ENCODE measurements at places on chromosomes 1 and 21.

- no peak for DNase-seq
These were observed 296.1 kb upstream of the SGIP1 start for GRCh38 chr1:66237722-66238479.

DNA sequence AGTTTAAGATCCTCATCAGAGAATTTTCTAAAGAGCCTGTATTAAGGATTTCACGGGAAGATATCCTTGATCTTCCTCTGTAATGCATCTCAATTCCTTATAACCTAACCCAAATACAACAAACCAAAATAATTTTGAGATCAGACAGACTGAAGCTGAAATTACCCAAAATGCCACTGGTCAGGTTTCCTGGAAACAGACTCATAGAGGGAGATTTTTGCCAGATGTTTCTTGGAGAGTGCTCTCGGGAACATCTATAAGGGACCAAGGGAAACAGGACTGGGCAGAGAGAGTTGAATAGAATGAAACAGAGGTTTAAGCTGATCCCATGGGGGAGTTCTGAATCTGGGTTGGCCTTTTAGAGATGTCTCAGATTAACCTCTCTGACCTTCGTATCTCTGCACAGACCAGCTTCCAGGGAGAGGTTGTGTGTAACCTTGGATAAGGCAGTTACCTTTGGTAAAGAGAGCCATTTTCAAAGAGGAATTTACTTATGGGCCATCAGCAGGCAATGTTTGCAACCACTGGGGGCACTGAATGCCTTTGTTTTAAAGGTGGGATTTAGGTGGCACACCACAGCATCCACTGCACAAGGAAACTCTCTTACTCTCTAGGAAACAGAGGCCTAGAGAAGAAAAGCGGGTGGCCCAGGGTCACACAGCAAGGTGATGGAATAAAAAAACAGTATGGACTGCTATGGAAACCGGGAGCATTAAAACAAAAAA is 130.8 kb upstream of the SGIP1 start:
- no peak for DNase-seq

- DNase-seq: no peak
These were observed 21.5 kb upstream of the SLC2A1 start for GRCh38 chr1:42979896-42980800.

DNA sequence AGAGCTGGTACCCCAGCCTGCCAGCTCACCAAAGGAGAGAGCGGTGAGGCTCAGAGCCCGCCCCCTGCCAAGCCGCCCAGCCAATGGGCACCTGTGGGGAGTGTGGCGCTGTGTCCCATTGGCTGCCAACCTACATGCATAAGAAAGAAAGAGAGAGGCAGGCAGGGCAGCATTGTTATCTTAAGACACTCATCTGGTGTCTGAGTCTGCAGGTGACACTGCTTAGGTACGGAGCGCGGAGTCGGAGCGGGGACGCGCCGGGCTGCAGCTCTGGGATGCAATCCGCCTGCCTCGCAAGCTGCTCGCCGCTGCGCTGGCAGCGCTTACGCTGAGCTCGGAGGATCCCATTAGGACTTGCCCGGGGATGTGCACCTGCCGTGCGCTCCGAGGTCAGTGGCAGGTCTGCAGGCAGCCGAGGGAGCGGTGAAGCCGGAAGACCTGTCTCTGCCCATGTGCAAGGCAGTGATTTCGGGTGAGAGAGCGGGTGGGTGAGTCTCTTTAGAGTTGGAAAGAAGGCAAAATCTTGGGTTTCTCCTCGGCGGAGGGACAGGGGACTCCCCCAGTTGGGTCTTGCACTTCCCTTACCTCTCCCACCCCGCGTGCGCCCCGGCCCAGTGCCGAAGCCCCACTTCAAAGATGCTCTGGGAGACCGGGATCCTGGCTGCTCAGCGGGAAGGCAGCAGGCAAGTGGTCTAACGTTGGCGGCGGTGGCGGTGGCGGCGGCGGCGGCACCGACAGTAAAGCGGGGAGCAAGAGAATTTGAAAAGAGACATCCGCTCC is at the start of gene BRINP2:
BRINP2 (plus strand) TSS at position 203 of the 780 bp plus-strand sequence. CDS start 58,919 bp downstream, outside the sequence.
- DNase-seq: no peak

DNA sequence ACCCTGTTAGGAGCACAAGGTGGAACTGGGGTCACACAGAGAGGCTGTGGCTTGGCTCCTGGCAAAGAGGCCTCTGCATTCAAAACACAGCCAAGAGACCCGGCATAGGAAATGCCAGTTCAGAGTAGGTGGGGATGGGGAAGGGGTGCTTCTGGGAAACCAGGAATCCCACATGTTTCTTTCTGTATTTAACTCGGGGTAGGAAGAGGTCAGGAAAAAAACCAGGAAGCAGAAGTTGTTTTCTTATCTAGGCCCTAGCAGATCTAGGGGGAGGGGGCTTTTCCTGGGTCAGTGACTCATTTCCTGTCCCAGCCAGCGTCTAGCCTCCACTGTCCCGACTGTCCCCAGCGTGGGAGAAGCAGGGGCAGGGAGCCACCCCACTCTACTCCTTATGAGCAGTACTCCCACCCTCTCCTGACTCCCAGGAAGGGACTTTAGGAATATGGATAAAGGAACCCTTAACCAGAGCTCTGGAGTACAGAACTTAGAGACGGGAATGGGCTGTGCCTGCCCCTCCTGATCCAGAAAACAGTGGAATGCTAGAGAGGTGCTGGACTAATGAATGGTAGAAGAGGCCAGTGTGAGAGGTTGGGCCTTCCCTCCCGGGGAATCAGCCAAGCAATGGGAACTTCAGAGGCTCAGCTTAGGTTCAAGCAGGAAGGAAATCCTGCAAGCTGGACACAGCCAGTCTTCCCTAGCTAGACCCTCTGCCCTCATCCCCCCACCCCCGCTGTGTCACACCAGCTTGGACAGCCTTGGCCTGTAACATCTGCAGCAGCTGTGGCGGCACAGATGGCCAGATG is 5.7 kb downstream of the FHL3 start:
- no peak for DNase-seq

GRCh38 chr1:77193951-77194350 is 25.3 kb downstream of the PIGK start:
- DNase-seq: no peak

- no peak for DNase-seq
These were observed 263.0 kb upstream of the ZRANB2 start for GRCh38 chr1:71343686-71344416.

DNA sequence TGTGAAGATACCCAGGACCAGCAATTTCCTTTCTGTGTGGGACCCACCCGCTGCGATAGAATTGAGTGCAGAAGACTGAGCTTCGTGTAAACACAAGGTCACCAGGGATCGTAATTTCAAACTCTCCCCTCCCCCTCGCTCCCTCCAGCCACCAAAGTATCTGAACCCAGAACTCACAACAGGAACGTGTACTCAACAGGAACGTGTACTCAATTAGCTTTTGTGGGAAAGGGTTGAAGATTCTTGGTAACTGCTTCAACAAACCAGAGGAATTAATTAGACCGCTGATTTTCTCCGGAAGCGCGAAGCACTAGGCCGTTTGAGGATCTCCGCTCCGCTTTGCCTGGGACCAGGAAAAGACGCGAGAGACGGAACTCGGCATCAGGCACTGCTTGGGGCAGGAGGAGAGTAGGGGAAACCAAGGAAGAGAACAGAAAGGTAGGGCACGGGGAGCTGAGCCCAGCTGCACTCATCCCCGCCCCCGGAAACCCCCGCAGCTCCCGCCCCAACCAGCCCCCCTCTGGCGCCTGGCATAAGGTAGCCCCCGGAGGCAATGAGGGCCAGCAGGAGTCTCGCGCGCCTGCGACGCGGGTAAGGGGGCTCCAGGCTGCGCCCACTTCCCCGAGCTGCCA is 453 bp downstream of the DRAM2 start:
- no peak for DNase-seq

DNA sequence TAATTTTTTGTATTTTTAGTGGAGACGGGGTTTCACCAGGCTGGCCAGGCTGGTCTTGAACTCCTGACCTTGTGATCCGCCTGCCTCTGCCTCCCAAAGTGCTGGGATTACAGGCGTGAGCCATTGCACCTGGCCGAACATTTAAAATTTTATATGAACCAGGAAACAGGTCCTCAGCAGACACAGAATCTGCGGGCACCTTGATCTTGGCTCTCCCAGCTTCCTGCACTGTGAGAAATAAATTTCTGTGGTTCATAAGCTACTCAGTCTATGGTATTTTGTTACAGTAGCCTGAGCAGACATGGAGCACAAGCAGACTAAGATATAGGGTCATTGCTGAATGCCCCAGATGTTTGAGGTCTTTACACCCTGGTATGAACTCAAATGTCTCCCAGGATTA is 23.6 kb upstream of the CTH start:
- DNase-seq: no peak

DNA sequence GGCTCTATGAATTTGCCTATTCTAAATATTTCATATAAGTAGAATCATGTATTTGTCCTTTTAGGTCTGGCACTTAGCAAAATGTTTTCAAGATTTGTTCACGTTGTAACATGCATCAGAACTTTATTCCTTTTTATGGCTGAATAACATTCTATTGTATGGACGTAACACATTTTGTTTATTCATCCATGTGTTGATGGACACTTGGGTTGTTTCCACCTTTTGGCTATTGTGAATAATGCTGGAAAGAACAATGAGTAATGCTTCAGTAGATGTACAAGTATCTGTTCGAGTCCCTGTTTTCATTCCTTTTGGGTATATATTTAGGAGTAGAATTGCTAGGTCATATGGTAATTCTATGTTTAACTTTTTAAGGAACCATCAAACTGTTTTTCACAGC is 24.7 kb downstream of the SLC35A3 start:
- DNase-seq: no peak

- DNase-seq: no peak
These were observed 1176.1 kb upstream of the ADGRL2 start for GRCh38 chr1:80624682-80625081.

DNA sequence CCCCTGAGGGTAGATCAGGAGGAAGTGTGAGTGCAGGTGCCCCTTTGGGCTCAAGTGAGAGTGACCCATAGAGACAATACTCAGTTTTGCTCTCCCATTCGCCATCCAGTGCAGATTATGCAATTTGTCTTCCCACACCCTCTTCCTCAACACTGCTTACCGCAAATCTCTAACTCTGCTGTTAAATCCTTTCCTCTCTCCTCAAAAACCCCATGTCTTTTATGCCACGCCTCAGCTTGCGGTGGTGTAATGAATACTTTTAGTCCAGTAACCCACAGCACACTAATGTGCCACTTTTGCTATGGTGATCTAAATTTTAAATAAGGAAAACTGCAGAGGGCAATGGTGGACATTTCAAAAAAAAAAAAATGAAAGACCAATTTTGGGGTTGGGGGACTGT is 57.7 kb downstream of the PRRX1 start:
- DNase-seq: no peak

- DNase-seq: no peak
These were observed 30.4 kb downstream of the ATP2B4 start for GRCh38 chr1:203656796-203657747.

DNA sequence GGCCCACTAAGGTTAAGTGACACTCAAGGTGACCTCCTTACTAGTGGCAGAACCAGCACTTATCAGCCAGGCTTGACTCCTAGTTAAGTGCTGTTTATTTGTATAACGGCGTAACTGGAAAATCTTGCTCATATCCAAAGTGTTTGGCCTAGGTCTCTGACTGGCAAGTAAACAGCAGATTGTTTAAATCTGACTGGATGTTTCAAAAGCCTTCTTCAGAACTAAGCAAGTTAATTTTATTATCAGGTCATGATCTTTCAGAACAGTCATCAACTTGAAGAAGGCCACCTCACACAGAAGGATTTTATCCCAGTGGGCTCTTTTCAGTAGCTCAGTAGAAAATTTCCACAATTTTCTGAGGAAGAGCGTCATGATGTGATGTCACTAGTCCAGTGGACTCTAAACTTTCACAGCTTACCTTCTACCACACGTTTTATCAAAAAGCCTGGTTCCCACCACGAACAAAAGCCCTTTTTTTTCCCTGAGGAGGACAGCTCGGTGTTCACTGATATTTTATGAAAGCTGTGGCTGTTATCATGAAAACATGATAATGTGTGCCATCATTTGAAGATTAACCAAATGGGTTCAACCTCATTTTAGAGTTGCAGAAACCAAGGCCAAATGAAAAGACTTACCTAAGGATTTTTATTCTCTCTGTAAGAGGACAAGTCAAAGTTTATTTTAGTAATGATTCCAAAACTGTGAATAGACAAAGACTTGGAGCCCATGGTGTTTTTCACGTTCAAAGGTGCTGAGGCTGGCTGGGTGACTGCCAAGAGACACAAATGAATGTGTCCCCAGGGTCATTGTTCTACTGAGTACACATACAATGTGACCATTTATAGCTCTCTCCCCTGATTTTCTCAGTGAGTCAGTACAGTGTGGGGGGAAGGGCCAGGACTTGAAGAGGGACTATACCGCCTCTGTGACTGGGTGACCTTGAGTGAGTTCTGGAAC is 9.1 kb downstream of the SGIP1 start:
- no peak for DNase-seq
